Activated CD8-positive, alpha-beta memory T cell treated with anti-CD3 and anti-CD28 coated beads for 48 hours (primary cell): ENCODE measurements at places on chromosomes 5 and 9.

DNA sequence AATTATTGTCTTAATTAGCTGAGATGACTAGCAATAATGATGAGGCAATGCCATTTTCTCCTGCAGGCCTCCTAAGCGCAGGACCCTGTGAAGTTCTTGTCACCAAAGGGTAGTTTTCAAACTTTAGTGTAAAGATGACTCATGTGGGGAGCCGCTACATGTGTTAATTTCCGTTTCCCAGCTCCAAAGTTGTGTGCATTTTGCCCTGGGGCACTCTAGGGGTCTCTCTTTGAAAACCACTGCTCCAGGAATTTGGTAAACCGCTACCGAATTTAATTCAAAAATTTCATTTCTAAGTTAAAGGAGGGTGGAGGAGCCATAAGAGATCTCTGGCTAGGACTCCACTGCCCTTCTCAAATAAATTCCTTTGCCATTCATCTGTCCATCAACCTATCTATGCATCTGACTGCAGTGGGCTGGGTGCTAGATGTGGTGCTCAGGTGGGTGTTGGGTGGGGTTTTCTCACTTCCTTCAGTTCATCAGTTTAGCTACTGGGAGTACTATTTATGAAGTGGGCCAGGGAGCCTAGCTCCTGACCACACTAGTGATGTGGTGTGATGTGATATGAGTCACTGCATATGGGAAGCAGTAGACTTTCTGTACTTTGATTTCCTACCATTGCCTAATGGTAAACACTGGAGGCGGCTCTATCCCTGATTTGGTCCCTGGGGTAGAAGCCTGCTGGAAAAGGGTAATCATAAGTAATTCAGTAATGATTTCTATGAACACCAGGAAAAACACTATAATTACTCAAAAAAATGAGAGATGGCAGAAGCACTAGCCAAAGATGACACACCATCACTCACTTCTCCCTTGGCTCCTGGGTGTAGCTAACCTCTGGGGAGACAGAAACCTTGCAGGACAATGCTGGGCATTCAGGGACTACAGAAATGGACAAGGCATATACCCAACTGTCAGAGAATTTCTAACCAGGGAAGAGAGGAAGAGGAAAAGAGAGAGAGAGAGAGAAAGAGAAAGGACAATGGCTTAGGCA lies 4.0 kb upstream of the ZSWIM6 start:
- DNase-seq, result no peak

DNA sequence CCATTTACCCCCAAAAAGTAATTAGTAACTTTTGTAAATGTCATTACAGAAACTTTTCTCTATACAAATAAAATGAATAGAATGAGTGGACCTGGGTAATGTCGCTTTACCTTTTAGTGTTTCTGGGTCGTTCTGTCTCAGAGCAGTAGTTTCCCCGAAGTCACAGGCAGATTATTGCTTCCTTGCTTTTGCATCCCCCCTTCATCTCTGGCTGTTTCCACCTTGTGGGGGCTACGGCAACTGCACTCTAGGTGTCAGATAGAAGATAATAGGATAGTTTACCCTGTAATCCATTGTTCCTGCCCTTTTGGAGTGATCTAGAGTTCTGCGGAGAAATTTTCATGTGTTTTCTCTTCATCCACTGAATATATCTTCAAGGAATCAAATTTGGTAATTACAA lies 68.7 kb downstream of the PRR16 start:
- no peak for DNase-seq

DNA sequence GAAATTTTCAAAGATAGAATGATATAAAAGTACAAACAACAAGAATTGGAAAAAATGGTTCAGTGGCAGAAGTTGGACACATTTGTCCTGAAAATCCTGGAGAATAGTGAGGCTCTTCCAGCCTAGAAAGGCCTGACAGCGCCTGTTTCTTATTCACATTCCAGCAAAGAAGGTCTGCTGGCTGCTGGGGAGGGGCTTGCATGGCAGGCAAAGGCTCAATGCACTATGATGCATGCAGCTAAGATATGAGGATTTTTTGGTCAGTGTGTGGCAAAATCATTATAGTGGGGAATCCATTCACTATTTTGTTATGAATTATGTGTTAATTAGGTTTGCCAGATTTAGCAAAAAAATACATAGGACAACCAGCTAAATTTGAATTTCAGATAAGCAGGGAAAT lies 243.9 kb upstream of the SLC30A5 start:
- no peak for DNase-seq

- no peak for DNase-seq
Measured at GRCh38 chr9:72165821-72166547, 16.7 kb downstream of the GDA start.

DNA sequence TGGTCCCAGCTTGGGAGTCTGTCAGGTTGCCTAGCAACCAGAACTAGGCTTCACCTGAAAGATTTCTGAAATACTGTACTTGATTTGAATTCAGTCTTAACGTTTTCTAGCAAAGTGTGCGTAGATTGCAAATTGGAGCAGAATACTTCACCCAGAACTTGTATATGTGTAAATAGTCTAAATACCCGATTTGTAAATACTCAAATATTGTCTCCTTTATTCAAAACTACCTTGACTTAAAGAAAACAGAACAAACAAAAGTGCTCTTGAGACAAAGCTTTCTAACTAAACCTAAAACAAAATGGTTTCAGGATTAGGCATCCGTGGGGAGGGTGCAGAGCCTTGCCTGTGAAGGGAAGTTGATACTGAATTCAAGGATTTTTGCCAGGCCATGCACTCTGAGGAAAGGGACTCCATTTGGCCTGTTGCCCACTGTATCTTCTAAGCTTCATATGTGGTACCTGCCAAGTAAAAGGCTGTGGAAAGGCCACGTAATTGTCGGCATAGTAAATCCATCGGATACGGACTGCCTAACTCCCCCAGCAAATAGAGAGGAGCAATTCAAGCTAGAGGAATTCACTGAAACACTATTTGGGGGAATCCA lies 744 bp upstream of the HMGCS1 start:
- DNase-seq, result no peak

- DNase-seq, result no peak
Measured at GRCh38 chr9:119688547-119688946, 319.3 kb upstream of the BRINP1 start.

DNA sequence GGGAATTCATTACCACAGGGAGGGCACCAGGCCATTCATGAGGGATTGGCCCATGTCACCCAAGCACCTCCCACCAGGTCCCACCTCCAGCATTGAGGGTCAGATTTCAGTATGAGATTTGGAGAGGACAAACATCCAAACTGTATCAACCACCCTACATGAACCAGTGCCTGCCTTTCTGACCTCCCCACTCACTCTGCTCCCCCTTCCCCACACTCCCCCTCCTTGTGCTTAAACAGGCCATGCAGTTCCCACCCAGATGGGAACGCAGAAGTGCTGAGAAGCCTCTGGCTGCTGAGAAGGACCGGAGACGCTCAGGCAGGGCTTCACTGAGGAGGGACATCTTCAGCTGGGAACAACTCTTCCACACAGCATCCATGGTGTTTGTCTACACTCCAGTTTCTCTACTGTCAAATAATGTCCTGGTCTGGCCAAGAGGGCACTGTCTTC lies 30.0 kb upstream of the ADAMTS2 start:
- DNase-seq, result no peak

- DNase-seq, result no peak
Measured at GRCh38 chr5:95709967-95710650, 21.0 kb upstream of the RHOBTB3 start.

DNA sequence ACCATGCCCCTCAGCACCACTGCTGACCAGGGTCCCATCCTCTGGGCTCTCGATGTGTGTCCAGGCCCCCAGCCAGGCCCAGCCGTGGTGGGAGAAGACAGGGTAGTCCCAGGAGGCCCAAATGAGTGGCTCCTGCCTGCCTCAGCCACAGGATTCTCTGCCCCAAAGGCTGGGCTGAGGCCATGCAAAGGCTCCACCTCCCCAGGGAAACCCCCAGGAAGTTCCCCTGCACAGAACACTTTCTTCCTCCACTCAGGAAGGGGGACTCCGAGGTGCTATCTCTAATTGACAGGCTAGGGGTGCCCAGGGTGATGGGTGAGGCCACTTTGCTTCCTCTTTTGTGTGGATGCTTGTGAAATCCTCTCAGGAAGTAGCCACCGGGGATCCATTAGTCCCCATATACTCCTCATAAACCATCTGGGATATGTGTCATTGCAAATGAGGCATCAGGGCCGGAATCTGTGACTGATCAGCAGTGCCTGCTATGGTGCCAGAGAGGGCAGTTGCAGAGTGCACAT lies 23.1 kb upstream of the TDRD7 start:
- DNase-seq, result no peak
